ENCODE measurements at places on chromosomes 2 and 18.

- no peak for DNase-seq
Observed at GRCh38 chr2:222293660-222294630, 4.9 kb downstream of the PAX3 start.

DNA sequence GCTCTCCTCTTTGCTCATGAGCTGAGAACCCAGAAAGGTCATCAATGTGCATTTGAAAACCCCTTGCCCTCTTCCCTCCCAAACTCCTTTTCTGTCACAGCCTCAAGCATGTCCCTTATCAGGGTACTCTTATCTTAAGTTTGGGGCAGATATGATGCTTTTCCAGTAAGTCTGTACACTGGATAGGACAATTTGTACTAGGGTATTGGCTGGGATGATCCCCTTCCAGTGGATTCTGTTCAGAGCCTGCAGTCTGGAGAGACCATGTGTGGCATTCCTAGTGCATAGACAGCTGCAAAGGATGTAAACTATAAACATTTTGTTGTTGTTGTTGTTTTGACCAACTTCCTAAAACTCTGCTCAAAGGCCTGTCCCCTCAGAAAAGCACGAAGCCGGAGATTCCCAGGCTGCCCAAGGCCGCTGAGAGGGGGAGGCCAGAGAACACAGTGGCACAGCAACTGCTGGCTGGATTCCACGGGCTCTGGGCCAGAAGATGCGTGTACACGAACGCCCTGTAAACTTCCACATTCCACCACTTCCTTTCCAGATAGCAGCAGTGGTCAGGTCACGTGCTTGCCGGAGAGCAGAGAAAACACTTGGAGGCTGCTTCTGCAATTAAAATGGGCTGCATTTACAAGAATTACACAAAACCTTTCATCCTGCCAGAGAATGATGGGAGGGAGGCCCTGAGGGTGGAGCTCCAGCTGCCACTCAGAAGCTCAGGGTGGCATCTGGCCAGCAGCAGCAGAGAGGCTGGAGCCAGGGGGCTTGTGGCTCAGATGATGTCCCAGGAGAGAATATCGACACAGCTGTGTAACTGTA, 42.1 kb downstream of the BMP10 start:
- DNase-seq, result peak; percentile 85

GRCh38 chr2:160174322-160174721, 25.8 kb downstream of the ITGB6 start:
- DNase-seq, result no peak

DNA sequence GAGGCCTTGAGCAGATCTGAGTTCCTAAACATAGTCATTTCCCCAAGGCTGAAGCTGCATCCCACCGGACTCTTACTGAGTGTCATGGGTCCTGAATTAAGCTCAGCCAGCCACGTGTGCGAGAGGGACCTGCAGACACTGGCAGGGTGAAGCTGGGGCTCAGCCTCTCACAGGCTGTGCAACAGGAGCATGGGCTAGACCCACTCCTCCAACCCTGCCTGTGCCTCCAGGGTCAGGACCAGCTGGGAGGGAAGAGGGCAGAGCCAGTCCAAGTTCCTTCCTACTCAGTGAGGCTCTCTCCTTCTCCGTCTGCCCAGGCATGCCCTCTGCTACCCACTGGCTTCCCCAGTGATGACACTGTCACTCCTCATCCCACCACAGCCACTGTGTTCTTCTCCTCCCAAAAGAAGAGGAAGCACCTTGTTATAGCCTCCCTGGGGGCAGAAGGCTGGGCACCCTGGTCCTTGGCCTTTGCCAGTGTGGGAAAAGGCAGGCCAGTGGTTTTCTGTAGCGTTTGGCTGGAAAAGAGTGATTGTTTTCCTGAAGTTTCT, 78.9 kb downstream of the KCNF1 start:
- DNase-seq, result no peak

- no peak for DNase-seq
Observed at GRCh38 chr2:214810671-214811070, 1.2 kb upstream of the BARD1 start.
